ENCODE measurements at places on chromosomes 1 and 21.

DNA sequence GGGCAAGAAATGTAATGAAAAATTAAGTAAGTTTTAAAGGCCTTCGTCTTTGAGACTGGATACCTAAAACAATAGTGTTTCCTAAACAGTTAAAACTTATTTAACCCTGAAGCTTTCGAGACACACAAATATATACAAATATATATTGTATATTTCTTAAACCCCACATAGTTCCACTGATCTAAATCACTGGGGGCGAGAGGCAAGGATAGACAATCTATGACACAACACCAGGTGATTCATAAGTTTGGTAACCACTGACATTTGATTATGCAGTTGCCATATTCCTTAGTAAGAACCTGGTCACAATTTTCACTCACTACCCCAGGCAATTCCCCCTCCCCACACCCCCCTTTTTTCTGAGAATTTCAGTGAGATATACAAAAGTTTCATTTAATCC lies 55.3 kb upstream of the BOLA1 start:
- DNase-seq = no peak

DNA sequence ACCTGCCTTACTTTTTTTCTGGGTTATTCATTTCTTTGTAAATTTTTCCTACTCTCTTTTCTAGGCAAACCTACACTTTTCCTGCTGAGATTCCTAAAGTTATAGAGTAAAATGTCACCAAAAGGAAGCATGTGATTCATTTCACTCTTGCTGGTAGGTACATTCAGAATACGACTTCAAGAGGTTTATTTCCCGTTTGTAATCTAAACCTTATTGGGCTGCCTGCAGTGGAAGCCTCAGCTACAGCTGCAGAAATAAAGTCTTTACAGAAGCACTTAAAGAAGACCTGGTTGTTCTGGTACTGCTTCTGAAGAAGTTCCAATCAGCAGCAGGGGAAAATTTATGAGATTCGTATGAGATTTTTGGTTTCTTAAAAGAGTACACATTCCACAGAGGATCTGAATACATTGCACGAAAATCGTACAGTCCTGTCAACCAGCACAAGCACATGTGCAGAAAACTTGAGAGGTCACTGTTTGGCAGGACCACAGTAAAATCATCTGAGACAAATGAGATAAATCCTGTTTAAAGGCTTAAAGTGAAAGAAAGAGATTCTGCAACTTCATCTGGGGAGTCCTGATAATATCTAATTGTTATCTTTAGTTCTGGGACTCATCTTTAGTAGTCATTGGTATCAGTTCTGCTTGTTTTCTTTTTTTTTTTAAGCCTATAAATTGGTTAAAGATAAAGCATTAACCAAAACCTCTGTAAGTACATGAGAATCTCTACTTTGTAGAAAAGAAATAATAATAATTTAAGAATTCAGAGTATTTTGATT lies 109.9 kb upstream of the ADGRL2 start:
- no peak for DNase-seq

- DNase-seq = no peak
Observed at GRCh38 chr1:202888221-202888530, 773 bp downstream of the RABIF start.

- DNase-seq = no peak
Observed at GRCh38 chr1:205182930-205183329, 28.6 kb downstream of the DSTYK start.

- no peak for DNase-seq
Observed at GRCh38 chr1:174682419-174683008, 234.8 kb downstream of the GPR52 start.

GRCh38 chr1:3814771-3815561 lies 18.7 kb upstream of the LRRC47 start:
- DNase-seq = no peak

- no peak for DNase-seq
Observed at GRCh38 chr1:208058756-208059155, 147.8 kb upstream of the CD34 start.

- DNase-seq = no peak
Observed at GRCh38 chr1:164564378-164564777, 5.4 kb downstream of the PBX1 start.

DNA sequence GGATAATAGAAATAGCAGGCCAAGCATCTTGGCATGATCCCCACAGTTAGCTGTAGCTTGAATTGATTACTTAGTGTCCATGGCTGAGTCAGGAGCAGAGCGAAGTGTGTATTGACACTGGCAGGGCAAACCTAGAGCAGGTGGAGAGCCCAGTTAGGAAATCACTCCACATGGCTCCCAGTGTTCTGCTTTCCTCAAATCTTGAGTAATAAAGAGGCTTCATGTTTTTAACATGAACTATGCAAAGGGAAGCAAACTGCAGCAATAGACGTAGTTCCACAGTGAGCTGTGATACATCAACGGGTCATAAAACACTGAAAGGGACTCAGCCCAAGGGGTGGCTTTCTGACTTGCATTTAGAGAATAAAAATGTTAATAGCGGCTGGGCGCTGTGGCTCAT lies 28.9 kb downstream of the RHEX start:
- no peak for DNase-seq

DNA sequence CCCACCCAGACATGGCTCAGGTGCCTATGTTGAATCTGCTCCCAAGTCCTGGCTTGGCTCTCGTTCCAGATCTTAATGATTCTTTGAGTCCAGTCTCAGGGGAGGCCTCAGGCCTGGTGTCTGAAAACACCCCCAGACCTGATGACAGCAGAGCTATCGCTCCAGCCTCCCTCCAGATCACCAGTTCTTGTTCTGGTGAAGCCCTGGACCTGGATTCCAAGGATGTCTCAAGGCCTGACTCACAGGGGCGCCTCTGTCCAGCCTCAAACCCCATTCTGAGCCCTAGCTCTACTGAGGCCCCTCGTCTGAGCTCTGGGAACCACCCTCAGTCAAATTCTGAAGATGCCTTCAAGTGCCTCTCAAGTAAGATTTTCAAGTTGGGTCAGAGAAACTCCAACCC lies 11.4 kb downstream of the MROH7 start:
- no peak for DNase-seq

DNA sequence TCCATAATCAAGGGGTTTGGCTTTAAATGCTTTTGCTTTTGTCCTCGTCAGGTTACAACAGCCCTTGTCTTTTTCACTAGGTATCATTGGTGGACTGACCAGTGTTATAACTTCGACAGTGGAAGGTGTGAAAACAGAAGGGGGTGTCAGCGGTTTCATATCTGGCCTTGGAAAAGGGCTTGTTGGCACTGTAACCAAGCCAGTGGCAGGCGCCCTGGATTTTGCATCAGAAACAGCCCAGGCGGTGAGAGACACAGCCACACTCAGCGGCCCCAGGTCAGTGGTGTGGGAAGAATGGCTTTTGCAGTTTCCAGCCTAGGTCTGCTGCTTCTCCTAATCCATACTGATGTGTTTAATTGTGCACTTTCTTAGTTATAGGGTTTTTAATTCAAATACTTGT lies 157.9 kb downstream of the DHRS3 start:
- no peak for DNase-seq

DNA sequence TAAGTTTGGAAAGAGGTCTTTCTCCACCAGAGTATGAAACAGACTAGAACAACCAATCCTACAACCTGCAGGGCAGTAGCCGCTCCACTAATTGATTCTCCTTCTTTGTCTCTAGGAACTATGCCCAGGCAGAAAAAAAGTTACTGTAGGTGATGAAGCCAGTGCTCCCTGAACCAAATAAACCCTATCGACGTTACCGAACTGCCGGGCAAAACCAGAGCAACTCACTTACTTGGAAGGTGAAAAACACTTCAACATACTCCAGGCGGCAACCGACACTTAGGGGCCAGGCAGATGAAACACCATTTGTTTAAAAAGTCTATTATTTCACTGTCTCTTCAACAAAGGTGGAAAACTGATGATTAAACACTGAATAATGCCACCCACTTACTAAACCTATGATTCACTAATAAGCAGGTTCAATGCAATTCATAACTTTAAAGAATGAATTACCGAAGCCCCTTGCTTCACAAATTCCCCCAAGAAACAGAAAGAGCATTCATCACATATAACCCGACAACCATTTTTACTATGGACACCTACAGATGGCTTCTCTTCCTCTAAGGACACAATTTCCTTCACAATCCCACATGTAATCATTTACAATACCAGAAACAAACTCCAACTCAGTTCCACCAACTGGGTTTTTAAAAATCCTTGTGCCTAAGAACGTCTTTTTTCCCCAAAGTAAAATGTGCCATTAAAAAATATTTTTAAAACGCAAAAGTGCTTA lies 1.6 kb downstream of the NRIP1 start:
- no peak for DNase-seq

GRCh38 chr1:81358151-81358550 lies 442.6 kb upstream of the ADGRL2 start:
- DNase-seq = no peak

DNA sequence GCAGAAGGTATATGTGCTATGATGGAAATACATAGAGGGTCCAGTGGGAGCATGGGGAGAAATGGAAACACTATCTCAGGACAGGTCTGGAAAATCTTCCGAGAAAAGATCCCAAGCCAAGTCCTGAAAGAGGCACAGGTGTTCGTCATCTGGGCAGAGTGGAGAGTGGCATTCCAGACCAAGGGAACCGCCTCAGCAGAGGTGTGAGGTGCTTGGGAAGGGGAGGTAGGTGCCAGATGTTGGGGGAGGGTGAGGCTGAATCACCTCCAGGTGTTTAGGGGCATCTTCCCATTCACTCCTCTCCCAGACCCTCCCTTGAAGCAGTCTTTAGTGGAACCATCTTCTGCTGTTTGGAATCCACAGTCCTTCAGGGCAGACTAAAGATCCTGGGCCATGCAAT lies 23.5 kb upstream of the LRRN2 start:
- DNase-seq = no peak

GRCh38 chr1:109509176-109510134 lies at the start of gene AMIGO1:
AMIGO1 (minus strand) TSS chr1:109509727; CDS start chr1:109508912, 815 bp downstream.
- peak; percentile 45 for DNase-seq

DNA sequence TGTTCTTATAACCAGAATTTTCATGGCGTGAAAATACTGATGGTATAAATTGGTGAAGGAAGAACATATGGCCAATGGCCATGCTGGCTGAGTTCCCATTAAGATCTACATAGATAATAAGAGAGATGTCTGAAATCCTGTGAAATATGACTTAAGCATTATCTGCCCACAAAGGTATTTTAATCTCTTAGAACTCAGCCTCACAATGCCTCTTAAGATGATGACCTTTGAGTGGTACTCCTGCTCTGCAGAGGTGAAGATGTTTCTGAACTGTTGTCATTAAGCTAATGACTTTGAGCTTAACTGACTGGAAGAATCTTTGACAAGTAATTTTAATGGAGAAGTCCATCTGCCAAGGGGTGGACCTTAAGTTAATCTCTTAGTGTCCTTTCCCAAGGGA lies 148.7 kb downstream of the ZNF326 start:
- no peak for DNase-seq

DNA sequence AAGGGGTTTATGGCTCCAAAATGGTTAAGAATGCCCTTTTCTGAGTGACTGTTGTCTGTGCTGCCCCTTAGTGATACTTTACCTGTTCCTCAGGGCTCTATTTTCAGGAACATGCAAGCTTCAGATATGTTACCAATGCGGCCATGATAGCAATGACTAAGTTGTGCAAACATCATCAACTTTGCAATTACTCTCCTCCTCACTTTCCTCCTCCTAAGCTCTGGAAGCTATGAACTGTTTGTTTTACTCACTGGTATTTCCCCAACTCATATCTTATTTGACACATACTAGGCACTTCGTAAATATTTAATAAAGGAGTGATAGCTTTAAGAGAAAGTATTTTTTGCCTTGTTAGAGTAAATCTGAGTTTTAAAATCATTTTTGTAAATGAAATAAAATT lies 53.8 kb downstream of the RWDD3 start:
- DNase-seq = no peak

- DNase-seq = no peak
Observed at GRCh38 chr21:36542312-36543101, 62.6 kb upstream of the CLDN14 start.

GRCh38 chr1:55926906-55927471 lies 652.4 kb downstream of the PLPP3 start:
- DNase-seq = no peak

- DNase-seq = no peak
Observed at GRCh38 chr1:212760126-212760823, 31.3 kb downstream of the NSL1 start.

DNA sequence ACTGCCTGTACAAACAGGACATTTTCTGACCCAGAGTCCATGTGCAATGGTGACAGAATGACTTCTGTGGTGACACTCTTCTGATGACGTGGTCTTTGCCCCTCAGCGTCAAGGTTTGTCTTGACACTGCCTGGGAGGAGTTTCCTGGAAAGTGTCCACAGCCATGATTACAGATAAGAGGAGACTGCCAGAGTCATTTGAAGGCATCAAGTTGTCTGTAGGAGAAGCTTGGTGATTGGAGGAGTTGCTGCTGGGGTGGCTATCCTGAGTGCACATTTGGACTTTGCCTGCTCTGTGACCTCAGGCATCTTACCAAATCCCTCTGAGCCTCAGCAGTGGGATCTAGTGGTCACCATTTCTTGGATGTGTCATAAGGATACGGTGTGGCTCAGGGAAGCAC lies 17.7 kb downstream of the TCHHL1 start:
- DNase-seq = no peak

- no peak for DNase-seq
Observed at GRCh38 chr1:244778344-244778743, 57.1 kb upstream of the COX20 start.

GRCh38 chr1:111030590-111030989 lies 66.9 kb upstream of the LRIF1 start:
- DNase-seq = peak; percentile 9

- no peak for DNase-seq
Observed at GRCh38 chr1:43446881-43447835, 6.6 kb downstream of the HYI start.

- no peak for DNase-seq
Observed at GRCh38 chr1:100907887-100908286, 12.0 kb downstream of the SLC30A7 start.

- DNase-seq = no peak
Observed at GRCh38 chr1:207405814-207406213, 48.3 kb upstream of the CR2 start.

DNA sequence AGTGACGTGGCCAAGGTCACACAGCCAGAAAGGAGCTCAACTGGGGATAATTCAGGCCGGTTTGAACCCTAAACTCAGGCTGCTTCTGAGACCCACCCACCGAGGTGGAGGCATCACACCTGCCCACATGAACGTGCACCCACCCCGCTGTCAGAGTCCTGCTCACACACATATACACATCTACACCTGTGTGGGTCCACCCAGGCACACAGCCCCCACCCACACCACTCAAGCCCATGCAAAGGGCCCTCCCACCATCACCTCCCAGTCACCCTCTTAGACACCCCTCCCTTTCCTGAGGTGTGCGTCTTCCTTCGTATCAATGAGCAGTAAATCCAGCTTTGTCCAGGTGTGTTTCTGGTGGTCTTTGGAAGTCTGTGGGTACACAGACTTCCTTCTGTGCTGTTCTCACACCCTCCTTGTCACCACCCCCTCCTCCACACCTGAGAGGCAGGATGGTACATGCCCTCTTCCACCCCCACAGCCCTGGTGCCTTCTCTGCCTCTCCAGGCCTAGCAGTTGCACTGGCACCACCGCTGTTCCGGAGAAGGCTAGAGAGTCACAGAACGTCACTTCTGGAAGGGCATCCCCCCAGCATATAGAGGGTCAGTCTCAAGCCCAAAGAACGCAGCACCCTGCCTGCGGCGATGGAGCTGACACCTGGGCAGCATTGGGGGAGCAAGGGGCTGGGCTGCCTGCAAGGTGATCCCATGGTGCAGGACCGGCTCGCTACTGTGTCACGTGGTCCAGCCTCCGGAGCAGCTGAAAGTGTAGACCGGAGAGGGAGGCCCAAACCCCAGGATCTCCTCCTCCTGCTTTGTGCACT lies 18.9 kb upstream of the FAM131C start:
- DNase-seq = no peak

Measured in stimulated activated CD4-positive, alpha-beta T cell treated with anti-CD3 and anti-CD28 coated beads, Interleukin-1b, Interleukin-23, amount 100 ng/mL, for 1 hour (primary cell).